Activated T-cell treated with anti-CD3 and anti-CD28 coated beads, Interleukin-2, amount 50 U/mL, for 72 hours (primary cell): ENCODE measurements at places on chromosomes 16 and 17. TPM values are rescaled to one million over a fixed set of nuclear protein-coding genes. Genes with fewer than 3 reads are reported as not detected.

CDH15 gene
- not detected for total RNA-seq

DNA sequence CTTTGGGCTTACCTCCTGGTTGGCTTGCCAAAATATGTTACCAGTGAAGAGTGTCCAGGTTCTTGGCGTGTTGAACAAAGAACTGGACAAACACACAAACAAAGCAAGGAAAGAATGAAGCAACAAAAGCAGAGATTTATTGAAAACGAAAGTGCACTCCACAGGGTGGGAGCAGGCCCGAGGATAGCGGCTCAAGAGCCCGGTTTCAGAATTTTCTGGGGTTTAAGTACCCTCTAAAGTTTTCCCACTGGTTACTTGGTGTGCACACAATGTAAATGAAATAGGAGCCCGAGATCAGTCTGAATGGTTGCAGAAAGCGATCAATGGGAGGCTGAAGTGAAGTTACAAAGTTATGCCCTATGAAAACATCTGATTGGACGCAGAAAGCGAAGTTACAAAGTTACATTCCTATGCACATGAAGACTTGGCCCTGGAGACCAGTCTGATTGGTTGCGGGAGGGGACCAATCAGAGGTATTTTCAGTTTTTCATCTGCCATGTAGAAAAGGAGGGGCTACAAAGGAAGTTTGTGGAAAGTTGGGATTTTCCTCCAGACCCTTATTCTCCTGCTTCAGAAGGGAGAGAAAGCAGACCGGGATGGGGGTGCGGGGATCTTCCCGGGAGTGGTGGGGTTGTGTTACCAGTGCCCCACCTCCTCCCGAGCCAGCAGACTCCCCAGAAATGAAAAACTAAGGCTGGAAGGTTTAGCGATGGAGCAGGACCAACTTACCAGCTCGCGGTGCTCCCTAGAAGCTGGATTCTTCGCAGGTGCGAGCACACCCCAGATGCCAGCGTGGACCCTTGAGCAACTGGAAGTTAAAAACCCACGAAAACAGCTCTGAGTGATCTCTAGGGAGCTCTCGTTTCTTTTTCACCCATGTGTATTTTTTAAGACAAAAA is at the start of gene SLFN12:
SLFN12 (minus strand) TSS at position 325 of the 899 bp plus-strand sequence. CDS start 9,472 bp downstream, outside the sequence.
- peak; percentile 57 for DNase-seq

DNA sequence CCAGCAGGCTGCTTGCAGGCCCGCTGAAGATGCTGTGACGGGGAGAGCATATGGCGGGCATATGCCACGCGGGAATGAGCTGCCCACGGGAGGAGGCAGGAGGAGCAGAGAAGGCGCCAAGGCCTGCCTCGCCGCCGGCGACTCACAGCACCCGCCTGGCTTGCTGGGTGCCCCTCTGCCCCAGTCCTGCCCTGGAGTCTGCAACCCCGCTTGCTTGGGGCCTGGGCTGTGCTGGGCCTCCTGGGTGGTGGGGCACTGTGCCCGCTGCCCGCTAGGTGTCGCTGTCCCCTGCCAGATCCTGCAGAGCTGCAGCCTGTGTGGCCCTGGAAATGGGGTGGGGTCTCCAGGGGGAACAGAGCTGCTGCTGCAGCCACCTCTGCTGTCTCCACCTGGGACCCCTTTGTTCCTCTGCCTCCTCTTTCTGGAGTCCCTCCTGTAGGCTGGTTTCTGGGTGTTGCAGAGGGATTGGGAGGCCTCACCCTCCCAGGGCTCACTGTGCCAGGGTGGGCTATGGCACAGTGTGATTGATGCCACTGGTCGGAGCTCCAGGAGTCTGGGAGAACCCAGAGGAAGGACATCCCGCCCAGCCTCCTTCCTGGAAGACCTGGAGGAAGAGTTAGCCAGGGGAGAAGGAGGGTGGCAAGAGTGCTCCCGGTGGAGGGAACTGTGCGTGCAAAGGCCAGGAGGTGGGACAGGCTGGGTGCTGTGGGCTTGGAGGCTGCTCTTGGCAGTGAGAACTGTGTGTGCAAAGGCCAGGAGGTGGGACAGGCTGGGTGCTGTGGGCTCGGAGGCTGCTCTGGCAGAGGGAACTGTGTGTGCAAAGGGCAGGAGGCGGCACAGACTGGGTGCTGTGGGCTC is 141.0 kb upstream of the CIBAR2 start:
- peak; percentile 71 for DNase-seq

UBTF gene
- total RNA-seq: 105 TPM

DNA sequence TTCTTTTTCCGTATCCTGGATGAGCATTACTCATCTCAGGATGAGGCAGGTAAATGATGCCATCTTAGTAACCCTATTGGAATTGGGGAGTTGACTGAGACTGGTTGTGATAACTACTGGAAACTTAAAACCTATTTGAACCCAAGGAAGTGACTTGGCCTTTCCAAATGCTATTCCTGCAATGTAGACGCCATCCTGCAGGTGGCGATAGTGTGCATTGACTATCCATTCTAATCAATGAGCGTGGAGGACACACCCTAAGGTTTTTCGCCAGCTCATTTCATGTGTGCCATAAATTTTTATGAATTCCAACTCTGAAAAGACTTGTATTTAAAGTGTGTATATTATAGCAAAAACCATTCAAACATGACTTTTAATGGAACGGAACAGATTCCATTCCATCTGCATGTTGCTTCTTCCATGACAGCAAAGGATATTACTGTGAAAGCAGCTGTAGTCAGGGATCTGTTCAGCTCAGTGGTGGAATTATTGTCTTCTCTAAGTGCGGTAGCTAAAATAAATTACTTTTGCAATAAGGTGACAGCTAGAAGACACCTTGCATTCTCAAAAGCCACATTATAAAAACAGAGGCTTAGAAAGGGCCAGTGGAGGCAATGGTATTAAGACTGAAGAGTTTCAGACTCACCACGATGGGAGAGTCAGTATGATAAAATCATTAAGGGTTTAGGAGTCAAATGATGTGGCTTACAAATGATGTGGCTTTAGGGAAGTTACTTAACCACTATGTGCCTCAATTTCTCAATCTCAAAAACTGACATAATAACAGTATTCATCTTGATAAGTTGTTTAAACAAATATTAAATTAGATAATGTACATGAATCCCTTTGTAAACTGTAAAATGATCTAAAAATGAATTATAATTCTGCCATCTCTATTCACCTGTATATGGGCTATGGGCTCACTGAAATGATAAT is 55.5 kb downstream of the SYT17 start:
- DNase-seq: peak; percentile 37

SLC9A5 gene
- total RNA-seq: 7.9 TPM

DNA sequence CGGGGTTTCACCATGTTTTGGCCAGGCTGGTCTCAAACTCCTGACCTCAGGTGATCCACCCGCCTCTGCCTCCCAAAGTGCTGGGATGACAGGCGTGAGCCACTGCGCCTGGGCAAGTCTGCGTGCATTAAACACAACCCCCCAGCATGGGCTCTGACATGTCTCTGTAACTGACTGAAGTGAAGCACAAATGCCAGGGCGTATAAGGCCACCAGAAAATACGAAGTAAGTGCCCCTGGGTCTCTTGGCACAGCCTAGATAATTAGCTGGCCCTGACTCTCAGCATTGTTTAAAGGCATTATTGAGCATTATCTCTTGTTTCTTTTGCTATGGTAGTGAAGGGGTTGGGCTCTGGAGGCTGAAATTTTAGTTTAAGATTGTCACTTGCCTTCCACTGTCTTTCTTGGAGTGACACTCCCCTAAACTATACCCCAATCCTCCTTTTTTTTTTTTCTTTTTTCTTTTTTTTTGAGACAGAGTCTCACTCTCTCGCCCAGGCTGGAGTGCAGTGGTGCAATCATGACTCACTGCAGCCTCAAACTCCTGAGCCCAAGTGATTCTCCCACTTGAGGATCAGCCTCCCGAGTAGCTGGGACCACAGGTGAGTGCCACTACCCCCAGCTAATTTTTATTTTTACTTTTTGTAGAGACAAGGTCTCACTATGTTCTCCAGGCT is 8.2 kb upstream of the SEC14L1 start:
- DNase-seq: no peak

GRCh38 chr17:36837195-36837938 is 99.9 kb upstream of the LHX1 start:
- no peak for DNase-seq

GRCh38 chr16:70694868-70695218 is 9.0 kb upstream of the MTSS2 start:
- DNase-seq: no peak

DNA sequence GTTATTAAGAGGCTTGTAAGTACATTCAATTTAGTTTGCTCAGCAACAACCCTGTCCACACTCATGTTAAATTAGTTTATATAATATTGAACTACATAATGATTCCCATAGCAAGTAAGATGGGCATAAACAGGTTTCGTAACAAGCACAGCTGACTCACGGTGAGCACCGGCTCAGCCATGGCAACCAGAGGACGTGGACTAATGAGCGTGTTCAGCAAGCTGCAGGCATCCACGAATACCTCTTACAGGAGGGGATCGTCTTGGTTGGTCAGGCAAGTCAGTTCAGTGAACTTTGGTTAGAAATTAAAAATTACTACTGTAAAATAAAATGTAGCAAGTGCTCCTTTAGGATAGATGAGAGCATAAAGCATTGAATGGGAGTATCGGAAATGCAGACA is 58.4 kb downstream of the ELAC2 start:
- no peak for DNase-seq

SCNN1G gene
- not detected for total RNA-seq

DNA sequence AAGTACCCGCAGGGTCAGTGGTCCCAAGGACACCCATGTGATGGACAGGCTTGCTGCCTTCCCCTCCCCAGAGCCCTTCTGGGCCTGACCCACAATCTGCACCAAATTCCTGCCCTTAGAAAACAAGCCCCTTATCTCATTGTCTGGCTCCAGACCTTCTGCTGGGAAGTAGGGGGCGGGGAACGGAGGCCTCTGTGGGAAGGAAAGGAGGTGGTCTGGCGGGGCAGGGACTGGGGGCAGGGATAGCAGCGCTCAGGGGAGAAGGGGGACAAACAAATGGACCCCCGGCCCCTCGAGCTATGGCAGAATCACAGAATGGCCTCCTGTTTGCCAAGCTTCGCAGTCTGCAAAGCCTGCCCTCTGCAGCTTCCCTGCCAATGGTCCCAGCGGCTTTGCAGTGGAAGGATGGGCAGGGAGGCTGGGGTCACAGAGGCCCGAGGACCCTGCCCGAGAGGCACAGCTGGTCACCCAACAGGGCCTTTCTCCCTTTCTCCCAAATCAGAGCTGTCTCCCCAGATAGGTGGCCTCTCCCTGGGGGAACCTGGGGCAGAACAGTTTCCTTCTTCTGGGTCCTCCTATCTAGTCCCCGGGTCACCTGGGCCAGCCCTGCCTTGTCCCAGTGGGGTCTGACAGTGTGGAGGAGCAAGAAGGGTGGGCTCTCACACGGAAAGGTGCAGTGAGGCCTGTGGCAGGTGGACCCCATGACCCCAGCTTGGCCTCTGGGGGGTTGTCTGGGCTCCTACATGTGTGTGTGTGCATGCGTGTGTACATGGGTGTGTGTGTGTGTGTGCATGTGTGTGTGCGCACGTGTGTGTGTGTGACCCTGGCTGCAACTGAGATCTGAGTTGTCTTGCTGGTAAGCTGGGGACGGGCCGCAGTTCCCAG is 25.5 kb downstream of the TMEM235 start:
- DNase-seq: no peak

GRCh38 chr17:4836221-4836620 is 3.1 kb downstream of the MINK1 start:
- DNase-seq: no peak

- no peak for DNase-seq
These were observed 25.9 kb upstream of the SMURF2 start for GRCh38 chr17:64687961-64688360.

DNA sequence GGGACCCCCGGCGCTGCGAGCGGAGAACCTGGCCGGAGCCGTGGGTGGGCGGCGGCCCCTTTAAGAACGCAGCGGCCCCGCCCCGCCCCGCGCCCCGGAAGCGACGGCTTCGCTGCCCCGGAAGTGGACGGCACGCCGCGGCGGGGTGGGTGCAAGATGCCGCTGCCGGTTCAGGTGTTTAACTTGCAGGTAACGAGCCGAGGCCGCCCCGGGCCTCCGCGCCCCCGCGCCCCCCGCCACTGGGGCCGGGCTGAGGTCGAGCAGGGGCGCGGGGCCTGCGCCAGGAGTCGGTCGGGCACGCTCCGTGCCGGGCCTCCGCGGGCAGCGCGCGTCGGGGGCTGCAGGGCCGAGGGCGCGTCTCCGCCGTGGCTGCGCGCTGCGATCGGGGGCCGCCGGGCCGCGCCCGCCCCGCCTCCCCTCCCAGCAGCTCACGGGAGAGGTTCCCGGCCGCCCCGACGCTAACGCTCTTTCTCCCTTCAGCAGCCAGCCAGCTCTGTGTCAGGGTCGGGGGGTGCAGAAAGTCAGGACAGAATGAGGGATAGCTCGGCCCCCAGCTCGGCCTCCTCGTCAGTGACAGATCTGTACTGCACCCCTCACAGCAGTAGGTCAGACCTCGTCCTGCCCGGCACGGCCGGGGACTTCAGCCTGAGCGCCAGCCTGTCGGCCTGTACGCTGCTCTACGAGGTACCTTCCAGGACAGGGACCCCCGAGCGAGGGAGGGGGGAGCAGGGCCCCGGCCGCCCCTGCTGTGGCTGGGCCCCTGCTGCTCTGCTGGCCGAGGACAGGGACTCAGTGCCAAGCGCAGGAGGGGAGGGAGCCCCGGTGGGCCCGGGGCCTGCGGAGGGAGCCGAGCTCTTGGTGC is at the start of the genes GPS1 and RFNG:
GPS1 (plus strand) TSS at position 123 of the 862 bp plus-strand sequence; CDS start at position 157, 34 bp downstream.
RFNG (minus strand) TSS at position 36 of the 862 bp plus-strand sequence. CDS start 45 bp downstream, outside the sequence.
- peak; percentile 89 for DNase-seq

BCAR1 gene
- 1.5 TPM for total RNA-seq

ITGB3 gene
- total RNA-seq: not detected

DNA sequence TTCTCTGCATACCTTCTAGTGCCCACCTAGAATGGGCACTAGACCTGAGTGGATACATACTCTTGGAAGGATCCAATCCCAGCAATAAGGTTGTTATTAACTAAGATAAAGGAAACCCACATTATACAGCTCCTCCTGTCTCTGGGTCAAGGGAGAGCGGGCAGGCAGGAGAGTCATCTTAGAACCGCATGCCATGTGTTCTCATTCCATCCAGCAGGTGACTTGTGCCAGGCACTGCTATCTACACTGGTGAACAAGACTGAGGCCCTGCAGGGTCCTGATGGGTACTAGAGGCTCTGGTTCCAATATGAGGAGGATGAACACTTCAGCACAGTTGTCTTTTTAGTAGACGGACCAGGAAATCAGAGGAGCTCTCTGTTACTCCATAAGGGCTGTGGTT is 5.9 kb upstream of the CD300H start:
- DNase-seq: no peak

GRCh38 chr17:77613627-77614026 is 344.9 kb upstream of the TNRC6C start:
- no peak for DNase-seq
